ENCODE measurements at places on chromosomes 2 and 18. TPM values are rescaled to one million over a fixed set of nuclear protein-coding genes. Genes with fewer than 3 reads are reported as not detected.

NT5DC4 gene
- not detected for total RNA-seq

MROH2A gene
- not detected for total RNA-seq

NOSTRIN gene
- total RNA-seq, result not detected

- no peak for DNase-seq
- H3K4me1 ChIP-seq, result peaks cover 11% of the 10 kb centered on the region
- H3K36me3 ChIP-seq, result no peaks in the 10 kb centered on the region
- H3K27me3 ChIP-seq, result peaks cover 3% of the 10 kb centered on the region
- no peak overlapping the region for H3K27ac ChIP-seq
Observed at GRCh38 chr18:23593720-23594119, 7.4 kb upstream of the NPC1 start.

- no peak overlapping the region for H3K4me3 ChIP-seq
- peaks cover 8% of the 10 kb centered on the region for H3K27me3 ChIP-seq
- DNase-seq, result no peak
- no peaks in the 10 kb centered on the region for H3K36me3 ChIP-seq
- no peaks in the 10 kb centered on the region for H3K4me1 ChIP-seq
- H3K27ac ChIP-seq, result no peak overlapping the region
Observed at GRCh38 chr2:222232839-222233238, 66.0 kb downstream of the PAX3 start.

DNA sequence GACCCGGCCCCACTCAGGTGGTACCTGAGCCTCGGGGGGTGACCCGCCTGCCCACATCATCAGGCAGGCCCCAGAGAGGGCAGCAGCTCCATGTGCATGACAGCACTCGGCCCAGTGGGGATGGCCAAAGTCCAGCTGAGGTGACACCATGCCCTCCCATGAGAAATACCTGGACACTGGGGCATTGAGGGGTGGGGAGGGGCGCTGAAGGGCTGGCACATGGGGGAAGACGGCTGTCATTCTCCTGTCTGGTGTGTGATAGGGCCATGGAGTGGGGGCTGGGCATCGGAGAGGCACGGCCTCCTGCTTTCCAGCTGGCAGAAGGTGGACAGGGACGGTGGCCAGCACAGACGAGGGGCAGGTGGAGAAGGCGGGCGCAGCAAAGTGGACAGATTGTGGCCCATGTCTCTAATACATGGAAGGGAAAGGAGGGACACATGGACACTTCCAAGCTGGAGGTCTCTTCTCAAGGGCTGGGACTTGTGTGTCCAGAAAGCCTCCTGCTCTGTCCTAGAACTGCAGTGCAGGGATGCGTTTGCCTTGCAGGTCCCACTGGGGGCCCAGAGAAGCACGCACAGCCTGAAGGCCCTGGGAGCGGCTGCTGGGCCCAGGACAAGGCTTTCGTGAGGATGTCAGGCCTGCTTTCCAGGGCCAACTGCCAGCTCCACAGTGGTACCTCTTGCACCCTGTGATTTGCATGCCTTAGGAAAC, 302.2 kb downstream of the NDUFA10 start:
- peak; percentile 7 for DNase-seq
- H3K27me3 ChIP-seq, result no peaks in the 10 kb centered on the region
- no peaks in the 10 kb centered on the region for H3K36me3 ChIP-seq
- no peak overlapping the region for H3K4me3 ChIP-seq

SULT1C4 gene
- not detected for total RNA-seq

- DNase-seq, result no peak
- H3K4me3 ChIP-seq, result no peak overlapping the region
- no peaks in the 10 kb centered on the region for H3K36me3 ChIP-seq
Observed at GRCh38 chr2:120344214-120344975, 1.5 kb upstream of the INHBB start.

DNA sequence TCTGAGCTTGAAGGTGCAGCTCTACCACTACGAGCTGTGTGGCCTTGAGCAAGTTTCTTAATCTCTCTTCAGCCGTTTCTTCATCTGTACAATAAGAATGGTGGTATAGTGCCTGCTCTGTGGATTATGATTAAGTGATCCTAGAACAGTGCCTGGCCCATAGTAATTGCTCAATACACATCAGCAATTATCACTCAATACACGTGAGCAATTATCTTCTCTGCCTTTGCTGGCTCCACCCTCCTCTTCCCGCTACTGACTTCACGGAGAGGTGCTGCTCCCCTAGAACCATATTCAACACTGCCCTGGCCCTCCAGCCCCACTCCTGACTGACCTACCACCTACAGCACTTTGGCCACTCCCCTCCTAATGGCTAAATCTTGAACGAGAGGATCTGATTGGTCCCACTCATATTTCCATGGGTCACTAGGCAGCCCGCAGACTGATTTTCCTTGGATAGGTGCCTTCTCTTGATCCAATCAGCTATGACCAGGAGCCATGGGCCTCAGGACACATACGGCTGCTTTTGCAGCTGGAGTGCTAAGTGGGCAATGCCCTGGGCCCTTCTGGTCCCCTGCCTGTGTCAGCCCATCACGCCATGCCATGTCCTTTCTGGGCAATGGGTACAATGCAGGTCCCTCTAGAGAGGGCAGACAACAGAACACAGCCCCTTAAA, 77.5 kb downstream of the STPG4 start:
- no peak for DNase-seq
- no peaks in the 10 kb centered on the region for H3K4me1 ChIP-seq
- peaks cover 4% of the 10 kb centered on the region for H3K36me3 ChIP-seq
- no peak overlapping the region for H3K4me3 ChIP-seq
- no peak overlapping the region for H3K27ac ChIP-seq

- peaks cover 10% of the 10 kb centered on the region for H3K27me3 ChIP-seq
- H3K36me3 ChIP-seq, result no peaks in the 10 kb centered on the region
- H3K4me3 ChIP-seq, result peak within 1 kb of the TSS; percentile 43
- DNase-seq, result peak; percentile 9
- peaks cover 5% of the 10 kb centered on the region for H3K4me1 ChIP-seq
- H3K27ac ChIP-seq, result no peak within 1 kb of the TSS
Observed at GRCh38 chr18:6729247-6730091, at the start of gene ARHGAP28. Gene ARHGAP28 (plus strand): TSS chr18:6729716. CDS start chr18:6729822, 106 bp downstream.

DNA sequence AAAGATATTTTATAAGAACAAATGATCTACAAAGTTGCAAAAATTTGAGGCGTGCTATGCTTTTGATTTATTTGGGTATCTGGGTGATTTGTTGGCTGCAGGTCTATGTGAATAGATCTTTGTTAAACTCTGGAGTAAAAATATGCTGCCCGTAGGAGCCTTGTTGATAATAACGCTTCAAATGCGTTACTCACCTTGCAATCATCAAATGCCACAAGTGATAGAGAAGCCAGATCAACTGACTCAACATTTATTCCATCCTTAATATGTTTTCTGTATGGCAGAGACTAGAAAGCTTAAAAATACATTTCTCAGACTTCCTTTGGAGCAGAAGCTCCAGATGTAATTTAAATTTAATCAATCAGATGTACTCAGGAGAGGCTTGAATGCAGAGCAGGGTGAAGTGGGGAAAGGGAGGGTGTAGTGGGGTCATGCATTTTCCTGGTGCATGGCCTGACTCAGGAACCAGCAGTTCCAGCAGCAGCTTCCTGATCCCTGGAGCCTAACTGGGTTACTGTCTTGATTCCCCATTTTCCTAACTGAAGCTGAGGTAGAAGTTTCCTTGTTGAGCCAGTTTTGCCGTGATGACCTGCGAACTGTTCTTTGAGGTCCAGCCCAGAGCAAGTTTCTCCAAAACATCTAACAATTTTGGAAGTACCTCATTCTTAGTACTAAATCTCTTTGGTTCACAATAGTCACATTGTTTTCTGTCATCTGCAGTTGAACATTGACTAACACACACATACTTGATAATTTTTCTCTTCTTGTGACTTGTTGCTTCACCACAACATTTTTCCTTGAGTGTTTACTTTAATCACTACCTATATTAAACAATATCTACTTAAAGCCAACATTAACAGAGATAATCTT, 284.7 kb upstream of the CWC22 start:
- no peaks in the 10 kb centered on the region for H3K27me3 ChIP-seq
- no peaks in the 10 kb centered on the region for H3K4me1 ChIP-seq
- H3K27ac ChIP-seq, result no peak overlapping the region
- no peaks in the 10 kb centered on the region for H3K36me3 ChIP-seq

DNA sequence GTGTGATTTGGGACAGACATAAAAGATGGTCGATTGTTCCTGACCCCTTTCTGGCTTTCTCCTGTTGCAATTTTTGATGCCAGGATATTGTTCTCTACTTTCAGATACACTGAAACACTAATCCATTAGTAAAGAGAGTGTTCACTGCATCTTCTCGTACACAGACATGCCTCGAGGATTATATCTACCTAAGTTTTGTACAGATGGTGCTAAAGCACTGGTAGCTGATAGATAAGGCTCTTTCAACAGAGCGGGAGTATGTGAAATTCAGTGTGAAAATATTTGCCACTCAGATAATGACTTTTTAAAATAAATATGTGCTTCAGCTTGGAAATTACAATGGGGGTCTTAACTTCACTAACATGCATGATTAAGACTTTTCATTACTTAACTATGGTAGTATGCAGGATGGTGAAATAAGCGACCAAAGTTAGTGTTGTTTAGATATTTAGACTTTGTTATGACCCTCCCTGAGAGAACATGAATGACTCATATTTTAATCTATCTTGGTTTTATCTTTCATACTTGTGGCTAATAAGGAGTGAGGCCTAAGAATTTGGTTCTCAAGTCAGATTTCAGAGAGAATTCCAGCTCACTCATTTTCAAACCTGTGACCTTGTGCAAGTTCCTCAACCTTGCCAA, 474.9 kb downstream of the NRXN1 start:
- no peaks in the 10 kb centered on the region for H3K36me3 ChIP-seq
- H3K27ac ChIP-seq, result no peak overlapping the region

- H3K27me3 ChIP-seq, result peaks cover 4% of the 10 kb centered on the region
- no peaks in the 10 kb centered on the region for H3K36me3 ChIP-seq
- DNase-seq, result no peak
Observed at GRCh38 chr18:61965311-61965710, 72.5 kb upstream of the RNF152 start.

NLRC4 gene
- total RNA-seq, result 0.27 TPM

- DNase-seq, result no peak
- no peaks in the 10 kb centered on the region for H3K36me3 ChIP-seq
- no peak overlapping the region for H3K27ac ChIP-seq
- peaks cover 2% of the 10 kb centered on the region for H3K27me3 ChIP-seq
Observed at GRCh38 chr2:31511376-31511775, 69.4 kb downstream of the SRD5A2 start.

- H3K27ac ChIP-seq, result no peak overlapping the region
- peaks cover 5% of the 10 kb centered on the region for H3K4me1 ChIP-seq
- H3K27me3 ChIP-seq, result peaks cover 5% of the 10 kb centered on the region
Observed at GRCh38 chr2:224400886-224401632, 848 bp downstream of the FAM124B start.

- H3K27ac ChIP-seq, result no peak overlapping the region
- no peaks in the 10 kb centered on the region for H3K27me3 ChIP-seq
- H3K36me3 ChIP-seq, result no peaks in the 10 kb centered on the region
- peaks cover 2% of the 10 kb centered on the region for H3K4me1 ChIP-seq
- no peak for DNase-seq
- no peak overlapping the region for H3K4me3 ChIP-seq
Observed at GRCh38 chr2:231470246-231470900, 6.1 kb upstream of the NCL start.

DNA sequence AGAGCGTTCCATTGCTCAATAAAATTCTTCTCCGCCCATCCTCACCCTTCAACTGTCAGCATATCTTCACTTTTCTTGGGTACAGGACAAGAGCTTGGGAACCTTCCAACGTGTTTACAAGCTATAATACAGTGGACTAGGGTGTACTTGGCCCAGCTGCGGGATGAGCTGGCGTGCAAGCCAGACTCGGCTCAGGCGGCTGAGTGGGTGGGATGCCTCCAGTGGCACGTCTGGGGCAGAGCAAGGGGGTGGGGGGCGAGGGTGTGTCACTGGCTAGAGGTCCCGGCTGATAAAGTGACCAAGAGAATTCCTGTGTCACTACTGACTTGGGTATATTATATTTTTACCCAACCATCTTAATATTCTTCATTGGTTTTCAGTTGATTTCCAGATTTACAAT, 179.7 kb downstream of the EVA1A start:
- H3K27ac ChIP-seq, result no peak overlapping the region
- no peaks in the 10 kb centered on the region for H3K4me1 ChIP-seq
- no peaks in the 10 kb centered on the region for H3K36me3 ChIP-seq
- DNase-seq, result no peak
